ENCODE measurements at places on chromosomes 5 and 9.

GRCh38 chr5:147461915-147462314 lies 48.0 kb downstream of the DPYSL3 start:
- no peak for DNase-seq

- no peak for DNase-seq
Measured at GRCh38 chr9:27701016-27701415, 127.7 kb upstream of the C9orf72 start.

DNA sequence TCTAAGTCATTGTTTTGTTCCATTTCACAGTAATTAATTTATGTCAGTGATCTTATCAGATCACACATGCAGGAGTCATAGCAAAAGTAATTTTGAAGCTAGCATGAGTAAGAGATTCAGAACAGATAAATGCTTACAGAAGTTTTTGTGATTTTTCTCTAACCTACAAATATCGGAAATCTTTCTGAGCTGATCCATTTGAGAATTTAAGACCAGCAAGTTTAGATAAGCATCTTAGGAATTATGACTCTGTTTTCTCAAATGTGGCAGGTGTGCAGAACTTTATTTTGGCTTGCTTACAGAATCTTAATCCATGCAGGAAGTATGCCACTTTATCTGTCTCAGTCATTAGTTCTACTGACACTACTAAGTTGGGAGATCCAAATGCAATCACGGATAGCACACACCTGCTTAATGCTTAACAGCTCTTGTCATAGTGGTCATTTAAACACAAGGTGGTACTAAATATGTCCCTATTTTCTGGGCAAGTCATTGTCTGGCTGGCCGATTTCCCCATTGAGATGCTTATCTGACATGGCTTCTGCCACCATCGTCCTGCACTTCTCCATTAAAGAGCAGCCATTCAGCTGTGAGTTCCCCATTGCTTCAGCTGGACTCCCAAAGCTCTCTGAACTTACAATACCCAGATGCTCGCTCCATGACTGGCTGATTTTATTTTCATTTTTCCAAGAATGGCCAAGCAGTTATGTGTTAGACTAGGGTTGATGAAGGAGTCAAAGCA lies 305.4 kb upstream of the NUDT12 start:
- DNase-seq: no peak

DNA sequence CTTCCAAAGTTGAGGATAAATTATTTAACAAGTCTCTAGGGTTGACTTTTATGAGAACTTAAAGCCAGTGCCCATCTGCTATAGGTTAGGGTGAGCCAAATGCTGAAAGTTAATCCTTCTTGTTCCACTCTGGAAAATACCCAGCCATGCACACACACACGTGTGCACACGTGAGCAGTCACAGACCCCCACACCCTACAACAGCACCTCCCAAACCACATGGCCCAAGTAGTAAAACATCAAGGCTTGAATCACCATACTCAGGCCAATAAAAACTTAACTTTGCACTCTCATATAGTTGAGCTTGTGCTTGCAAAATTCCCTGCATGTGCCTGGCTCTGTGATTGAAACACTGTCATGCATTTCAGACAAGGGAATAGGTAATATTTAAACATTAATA lies 467.6 kb downstream of the ARHGEF28 start:
- no peak for DNase-seq

DNA sequence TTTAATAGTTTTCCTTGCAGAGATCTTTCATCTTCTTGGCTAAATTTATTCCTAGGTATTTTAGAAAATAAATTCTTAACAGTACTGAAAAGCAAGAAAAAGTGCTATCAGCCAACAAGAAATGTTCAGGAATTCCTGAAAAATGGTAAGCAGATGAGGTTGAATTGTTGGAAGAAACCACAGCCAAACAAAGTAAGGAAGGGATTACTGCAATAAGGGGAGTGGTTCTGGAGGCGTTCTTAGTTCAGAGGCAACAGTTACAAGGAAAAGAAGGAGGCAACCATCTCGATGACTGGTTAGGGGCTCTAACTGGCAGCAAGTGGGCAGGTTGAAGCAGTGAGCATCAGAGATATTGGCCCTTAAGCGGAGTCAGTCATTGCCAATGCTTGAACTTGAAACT lies 12.8 kb upstream of the OR13J1 start:
- DNase-seq: no peak

GRCh38 chr9:70656281-70656680 lies 241.8 kb upstream of the KLF9 start:
- no peak for DNase-seq

DNA sequence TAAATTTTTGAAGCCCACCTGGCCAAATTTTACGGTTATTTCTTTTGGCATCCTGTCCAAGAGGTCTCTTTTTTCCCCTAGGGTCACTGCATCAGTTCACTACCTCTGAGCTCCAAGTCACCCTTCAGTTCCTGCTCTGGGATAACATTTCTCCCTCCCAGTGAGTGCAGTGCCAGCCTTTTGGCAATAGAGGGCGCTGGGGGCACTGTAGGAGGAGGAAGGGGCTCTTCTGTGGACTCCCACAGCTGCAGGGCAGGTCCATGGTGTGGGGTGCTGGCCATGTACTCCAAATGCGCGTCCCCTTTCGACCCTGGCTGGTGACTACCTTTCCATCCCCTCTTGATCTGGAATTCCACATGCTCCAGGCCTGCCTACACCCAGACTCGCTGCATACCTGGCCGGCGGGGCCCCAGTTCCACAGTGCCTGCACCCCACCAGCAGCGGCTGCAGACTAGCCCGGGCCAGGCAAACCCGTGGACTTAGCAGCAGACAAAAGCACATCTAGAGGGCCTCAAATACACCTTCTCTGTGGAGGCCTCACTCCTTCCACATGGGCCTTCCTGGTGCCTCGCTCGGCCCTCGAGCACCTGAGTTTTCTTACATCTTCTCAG lies 20.3 kb upstream of the NINJ1 start:
- DNase-seq: no peak

DNA sequence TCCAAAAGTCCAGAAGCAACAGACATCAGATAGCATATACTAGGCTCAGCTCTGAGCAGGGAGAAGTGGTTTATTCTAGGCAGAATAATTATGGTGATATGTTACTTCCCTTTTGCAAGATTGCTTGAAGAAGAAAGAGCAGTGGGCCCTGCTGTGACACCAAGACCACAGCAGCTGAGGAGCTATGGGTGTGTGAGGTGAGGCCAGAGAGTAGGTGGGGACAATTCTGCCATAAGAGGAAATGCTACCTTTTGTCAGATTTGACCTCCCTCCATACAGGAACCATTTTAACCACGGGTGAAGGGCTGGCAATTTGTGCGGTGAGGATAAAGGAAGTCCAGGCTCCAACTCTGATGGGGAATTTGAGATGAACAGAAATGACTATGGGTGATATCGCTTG lies 51.3 kb downstream of the TNFSF15 start:
- DNase-seq: no peak

DNA sequence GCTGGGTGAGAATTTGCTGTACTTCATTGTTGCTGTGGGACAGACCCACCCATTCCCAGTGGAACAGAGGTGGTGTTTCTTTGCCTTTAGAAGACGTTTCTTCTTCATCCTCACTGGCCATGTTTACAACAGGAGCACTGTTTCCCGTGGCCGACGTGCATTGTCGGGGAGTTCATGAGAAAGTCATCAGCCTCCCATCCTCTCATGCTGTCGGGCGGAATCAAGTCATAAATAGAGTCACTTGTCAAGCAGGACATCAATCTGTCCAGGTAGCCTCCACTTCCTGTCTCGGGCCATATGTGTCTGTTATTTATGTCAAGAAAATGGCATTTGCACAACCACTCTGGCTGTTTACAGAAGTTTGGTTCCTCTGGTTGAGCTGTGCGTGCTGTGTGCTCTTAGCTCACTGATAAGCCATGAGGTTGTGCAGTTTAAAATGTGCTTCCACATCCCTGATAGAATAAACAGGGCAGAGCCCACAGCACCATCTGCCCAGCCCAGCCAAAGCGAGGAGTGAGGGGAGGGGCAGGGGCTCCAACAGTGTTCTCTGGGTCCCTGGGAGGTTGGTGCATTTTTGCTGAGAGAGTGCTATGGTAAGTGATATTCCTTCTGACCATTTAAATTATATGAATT lies 401.9 kb upstream of the IRX2 start:
- DNase-seq: no peak

- no peak for DNase-seq
Measured at GRCh38 chr5:61379677-61380076, 47.6 kb downstream of the ZSWIM6 start.

DNA sequence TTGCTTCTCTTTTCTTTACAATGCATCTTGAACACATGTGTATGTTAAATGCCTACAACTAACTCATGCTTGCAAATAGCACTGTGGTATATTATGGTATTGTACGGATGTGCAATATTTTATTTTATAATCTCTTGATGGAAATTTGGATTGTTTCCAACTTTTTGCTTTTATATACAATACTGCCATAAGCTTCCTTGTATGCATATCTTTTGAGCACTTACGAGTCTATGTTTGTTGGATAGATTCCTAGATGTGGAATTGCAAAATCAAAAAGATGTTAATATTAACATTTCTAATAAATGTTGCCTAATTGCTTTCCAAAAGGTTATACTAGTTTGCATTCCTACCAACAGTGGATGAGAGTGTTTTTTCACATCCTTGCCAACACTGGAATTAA lies 3.4 kb upstream of the GALNT12 start:
- DNase-seq: no peak

GRCh38 chr5:989961-990530 lies 18.6 kb upstream of the NKD2 start:
- no peak for DNase-seq

- no peak for DNase-seq
Measured at GRCh38 chr9:94511134-94511954, 43.5 kb upstream of the PCAT7 start.

GRCh38 chr5:856531-857425 lies 6.0 kb upstream of the ZDHHC11 start:
- peak; percentile 66 for DNase-seq

GRCh38 chr5:169641253-169641652 lies 4.2 kb downstream of the DOCK2 start:
- no peak for DNase-seq

- no peak for DNase-seq
Measured at GRCh38 chr5:42929871-42930270, 110.2 kb downstream of the ANXA2R start.

GRCh38 chr5:6704361-6704851 lies 8.8 kb upstream of the TENT4A start:
- DNase-seq: no peak

DNA sequence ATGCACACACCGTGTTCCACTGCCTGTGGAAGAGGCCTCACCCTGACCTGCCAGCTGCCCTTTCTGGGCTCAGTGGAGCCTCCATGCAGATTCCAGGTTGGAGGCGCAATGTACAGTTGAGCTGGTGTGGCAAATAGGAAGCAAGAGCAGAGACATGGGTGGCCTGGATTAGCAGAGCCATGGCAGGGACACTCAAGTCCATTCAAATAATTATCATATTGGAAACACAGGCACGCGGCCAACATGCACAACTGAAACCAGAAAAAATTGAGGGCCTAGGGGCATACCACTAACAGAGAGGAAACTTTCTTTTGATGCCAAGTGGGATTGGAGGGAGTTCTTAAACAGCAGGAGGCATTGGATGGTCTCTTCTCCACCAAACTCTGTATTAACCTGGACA lies 35.8 kb downstream of the OTULINL start:
- no peak for DNase-seq

- DNase-seq: no peak
Measured at GRCh38 chr9:118059484-118060278, 355.5 kb downstream of the TLR4 start.

DNA sequence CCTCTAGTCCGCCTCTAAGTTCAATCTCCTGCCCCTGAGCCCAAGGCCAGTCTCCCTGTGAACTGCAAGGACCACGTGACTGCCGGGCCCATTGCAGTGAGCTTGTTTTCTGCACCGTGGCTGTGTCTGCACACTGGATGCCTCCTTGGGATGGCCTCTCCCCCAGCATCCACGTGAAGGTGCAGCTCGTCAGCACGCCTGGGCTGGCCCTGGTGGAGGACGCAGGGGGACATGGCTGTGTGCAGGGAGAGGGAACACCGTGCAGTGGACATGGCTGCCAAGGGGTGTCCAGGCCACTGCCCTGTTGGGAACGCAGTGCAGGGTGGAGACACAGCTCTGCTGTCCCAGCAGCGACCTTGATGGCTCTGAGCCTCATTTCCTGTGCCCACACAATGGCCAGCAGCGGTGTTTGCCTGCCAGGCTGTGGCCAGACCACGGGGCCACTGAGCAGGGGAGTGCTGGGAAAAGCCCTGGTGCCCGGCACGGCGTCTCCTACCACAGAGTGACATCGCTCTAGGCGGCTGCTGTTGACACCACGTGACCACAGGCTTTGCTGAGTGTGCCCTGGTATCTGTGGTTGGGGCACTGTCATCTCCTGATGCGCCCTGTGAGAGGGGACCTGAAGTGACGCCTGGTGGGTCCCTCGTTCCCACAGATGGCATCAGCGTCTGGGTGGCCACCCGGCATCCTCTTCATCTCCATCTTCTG lies 26.9 kb upstream of the EXOC3 start:
- peak; percentile 90 for DNase-seq

GRCh38 chr9:101408374-101409078 lies 9.9 kb downstream of the ZNF189 start:
- DNase-seq: no peak

GRCh38 chr9:132283165-132283564 lies 71.6 kb downstream of the SETX start:
- DNase-seq: no peak

GRCh38 chr9:84404095-84404686 lies 63.6 kb upstream of the SLC28A3 start:
- no peak for DNase-seq

DNA sequence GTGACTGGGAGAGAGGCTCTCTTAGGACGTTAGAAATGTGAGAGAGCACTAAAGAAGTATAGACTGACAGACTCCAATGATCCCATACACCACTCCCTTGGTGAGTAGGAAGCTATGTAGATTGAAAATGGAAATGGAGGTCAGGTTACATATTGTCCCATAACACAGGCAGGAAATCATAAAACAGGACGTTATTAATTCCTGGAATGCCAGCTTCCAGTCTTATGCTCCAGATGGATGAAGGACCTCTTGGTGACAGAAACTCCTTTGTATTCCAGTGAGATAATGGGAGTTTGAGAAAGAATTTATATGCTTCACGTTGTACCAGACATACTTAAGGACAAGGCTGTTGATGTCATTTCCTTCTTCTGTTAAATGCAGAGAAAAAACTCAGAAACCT lies 338.2 kb upstream of the ITGA1 start:
- no peak for DNase-seq

DNA sequence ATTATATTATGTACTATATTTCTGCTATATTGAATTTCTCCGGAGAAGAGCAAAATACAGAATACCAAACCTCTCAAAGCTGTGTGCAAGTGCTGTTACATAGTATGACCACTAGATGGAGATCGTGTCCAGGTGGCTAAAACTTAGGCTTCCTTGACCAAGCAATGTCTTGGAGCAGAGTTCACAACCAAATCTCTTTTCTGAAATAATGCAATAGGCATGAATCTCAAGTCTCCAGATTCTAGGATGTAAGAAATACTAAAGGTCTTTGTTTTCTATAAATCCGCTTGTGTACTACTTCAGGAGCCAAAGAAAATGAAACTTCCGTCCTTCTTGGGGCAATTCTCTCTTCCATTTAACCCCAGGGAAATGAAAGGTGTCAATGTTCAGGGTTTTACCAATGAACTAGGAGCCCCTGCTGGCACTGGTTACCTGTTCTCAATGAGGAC lies 181.5 kb upstream of the RAI14 start:
- no peak for DNase-seq

All from chondrocyte (in vitro differentiated cells).